Hematopoietic multipotent progenitor cell treated with erythropoietin and hydrocortisone succinate and interleukin-3 and kit ligand, for 15 days (in vitro differentiated cells): ENCODE measurements at places on chromosomes 2 and 18.

DNA sequence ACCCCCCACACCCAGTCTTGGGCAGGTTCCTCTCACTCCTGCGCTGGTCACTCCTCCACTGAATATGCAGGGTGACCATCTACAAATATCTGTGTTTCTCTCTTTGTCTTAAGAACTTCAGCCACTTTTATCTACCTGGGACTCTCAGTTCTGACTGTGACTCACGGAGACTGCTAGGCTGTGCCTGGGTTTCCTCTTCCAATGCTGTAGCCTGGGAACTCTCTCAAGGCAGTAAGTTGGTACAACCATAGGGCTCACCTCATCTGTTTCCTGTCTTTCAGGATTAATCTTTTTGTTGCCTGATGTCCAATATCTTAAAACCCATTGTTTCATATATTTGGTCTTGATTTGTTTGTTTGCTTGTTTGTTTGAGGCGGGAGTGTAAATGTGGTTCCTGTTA is 47.2 kb upstream of the ZNF396 start:
- no peak for DNase-seq

GRCh38 chr2:17627434-17627833 is 86.9 kb downstream of the VSNL1 start:
- no peak for DNase-seq

DNA sequence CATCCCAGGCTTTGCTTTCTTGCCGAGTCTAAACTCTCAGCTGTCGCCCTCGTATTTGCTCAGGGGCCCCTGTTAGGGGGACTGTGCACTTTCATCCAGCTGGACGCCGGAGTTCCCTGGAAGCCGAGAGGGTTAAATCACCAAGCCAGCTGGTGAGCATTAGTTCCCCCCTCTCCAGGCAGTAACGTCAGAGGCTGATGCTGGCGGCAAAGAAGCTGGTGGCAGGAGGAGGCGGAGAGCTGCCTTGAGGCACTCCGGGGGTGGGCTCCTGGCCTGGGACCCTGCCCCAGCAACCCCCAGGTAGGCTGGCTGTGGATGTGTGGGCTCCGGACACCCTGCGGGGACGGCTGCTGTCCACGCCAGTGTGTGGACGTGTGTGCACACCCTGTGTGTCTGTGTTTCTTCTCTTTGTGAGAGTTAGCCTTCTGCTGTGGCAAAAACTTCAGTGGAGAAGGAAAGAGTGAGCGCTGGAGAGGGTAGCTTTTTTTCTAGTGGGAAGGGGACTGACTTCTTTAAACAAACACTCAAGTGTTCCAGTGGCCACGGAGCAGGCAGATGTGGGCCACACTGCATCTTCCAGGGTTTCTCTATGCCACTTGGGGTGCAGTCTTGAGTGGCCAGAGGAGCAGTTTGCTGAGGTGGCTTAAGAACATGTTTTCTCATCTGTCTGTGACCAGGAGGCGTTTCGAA is 84.7 kb downstream of the GLI2 start:
- no peak for DNase-seq

GRCh38 chr18:27839141-27839540 is 337.8 kb downstream of the CDH2 start:
- DNase-seq: no peak

DNA sequence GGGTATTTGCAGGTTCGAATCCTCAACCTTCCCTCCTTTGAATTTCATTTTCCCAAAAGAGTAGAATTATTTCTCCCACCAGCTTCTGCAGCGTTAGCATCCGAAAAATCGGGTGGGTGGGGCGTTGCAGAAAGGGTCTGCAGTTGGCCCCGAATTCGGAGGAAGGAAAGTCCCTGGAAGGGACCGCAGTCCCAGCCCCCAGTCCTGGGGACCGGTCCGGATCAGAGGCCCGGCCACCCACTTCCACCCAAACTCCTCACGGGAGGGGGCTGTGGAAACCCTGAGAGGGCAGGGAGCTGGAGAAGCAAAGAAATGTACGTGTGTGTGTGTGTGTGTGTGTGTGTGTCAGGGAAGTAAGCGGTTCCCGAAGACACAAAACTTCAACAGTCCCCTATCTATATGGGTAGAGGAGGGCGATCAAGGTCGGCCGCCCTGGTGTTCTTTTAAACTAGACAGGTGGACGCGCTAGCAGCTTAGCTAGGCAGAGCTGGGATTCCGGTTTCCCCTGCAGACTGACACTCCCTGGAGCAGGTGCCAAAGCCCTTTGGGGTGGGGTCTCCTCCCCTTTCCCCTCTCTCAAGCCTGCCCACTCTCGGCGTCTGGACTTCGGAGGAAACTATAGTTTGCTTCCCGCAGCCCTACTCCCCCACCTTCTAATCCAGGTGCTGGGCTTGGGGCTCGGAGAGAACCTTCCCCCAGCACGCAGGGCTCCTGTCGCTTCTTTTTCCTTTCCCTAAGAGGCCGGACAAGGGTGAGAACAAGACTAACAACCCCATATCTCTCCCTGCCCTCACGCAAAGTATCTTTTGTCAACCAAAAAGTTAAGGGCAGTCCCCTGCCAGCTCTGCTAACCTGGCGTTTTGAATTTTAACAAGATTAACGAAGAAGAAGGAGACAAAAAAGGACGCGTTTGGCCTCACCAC is 4.8 kb upstream of the ONECUT2 start:
- DNase-seq: no peak
